GM12878 (cell line): ENCODE measurements at places on chromosomes 6 and 20. TPM values are rescaled to one million over a fixed set of nuclear protein-coding genes. Genes with fewer than 3 reads are reported as not detected.

GRCh38 chr6:110116258-110116657, 63.2 kb downstream of the WASF1 start:
- H3K36me3 ChIP-seq, result no peaks in the 10 kb centered on the region
- no peak overlapping the region for H3K27ac ChIP-seq
- H3K27me3 ChIP-seq, result no peaks in the 10 kb centered on the region
- H3K4me3 ChIP-seq, result no peak overlapping the region
- no peaks in the 10 kb centered on the region for H3K4me1 ChIP-seq

DNA sequence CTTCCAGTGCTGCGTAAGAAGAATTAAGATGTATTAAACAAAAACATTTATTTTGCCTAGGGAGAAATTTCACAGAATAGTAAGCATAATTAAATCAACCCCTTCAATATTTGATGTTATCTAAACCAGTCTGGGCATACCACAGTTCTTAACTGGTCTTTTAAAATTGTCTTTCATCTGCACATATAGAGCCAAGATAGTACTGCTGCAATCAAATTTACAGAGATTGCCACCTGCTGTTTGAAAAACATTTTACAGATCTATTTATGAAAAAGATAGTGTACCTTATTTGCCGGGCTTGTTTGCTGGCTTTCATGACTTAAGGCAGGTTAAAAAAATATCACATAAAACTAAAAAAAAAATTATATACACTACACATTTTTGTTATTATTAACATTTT, 323.2 kb downstream of the ADGRB3 start:
- no peaks in the 10 kb centered on the region for H3K27me3 ChIP-seq
- H3K27ac ChIP-seq, result no peak overlapping the region
- DNase-seq, result no peak
- H3K4me3 ChIP-seq, result no peak overlapping the region
- H3K4me1 ChIP-seq, result no peaks in the 10 kb centered on the region
- no peaks in the 10 kb centered on the region for H3K36me3 ChIP-seq

HCRTR2 gene
- not detected in 2 replicates for polyA plus RNA-seq

RIPOR3 gene
- 0.17 and 0.18 TPM in 2 replicates for polyA plus RNA-seq

GRCh38 chr6:105330364-105330763, 72.5 kb downstream of the PREP start:
- no peak overlapping the region for H3K4me3 ChIP-seq
- DNase-seq, result no peak

KHDC1 gene
- 6.6 and 6.8 TPM in 2 replicates for polyA plus RNA-seq

DNA sequence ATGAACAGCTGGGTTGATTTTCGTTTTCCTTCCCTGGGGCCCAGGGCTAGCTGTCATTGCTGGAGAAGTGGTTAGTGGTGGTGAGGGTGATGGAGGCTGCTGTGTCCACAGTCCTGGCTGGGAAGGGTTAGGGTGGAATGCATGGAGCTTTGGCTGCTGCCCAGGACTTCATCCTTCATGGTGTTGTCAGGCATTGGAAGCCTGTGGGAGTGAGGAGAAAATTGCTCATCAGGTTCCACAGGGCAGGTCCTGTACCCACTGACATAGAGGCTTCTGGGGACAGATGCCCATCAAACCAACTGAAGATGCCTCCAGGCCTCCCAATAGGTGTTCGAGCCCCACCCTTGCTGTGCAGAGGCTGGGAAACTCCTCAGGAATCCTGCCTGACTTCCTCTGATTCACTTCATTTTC, 262.4 kb upstream of the SUPT3H start:
- no peaks in the 10 kb centered on the region for H3K4me1 ChIP-seq
- no peaks in the 10 kb centered on the region for H3K27me3 ChIP-seq
- no peak for DNase-seq
- no peaks in the 10 kb centered on the region for H3K36me3 ChIP-seq
- no peak overlapping the region for H3K4me3 ChIP-seq

DNA sequence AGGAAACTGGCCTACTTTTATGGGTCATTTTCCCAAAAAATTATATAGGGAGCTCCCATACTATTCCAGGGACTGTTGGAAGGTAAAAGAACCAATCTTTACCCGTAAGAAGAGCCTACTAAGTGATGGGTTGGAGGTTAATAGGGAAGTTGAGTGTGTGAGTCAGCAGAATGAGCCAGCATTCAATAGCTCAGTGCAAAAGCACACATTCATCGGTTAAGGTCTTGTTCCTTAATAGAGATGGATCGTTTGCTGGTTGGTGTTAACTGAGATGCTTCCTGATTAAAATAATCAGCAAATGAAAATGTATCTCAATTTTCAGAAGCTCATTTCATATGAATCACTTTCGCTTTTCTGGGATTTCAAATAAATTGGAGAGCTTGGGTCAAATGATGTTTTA, 115.3 kb upstream of the MRPS10 start:
- no peaks in the 10 kb centered on the region for H3K27me3 ChIP-seq
- no peak overlapping the region for H3K4me3 ChIP-seq
- H3K4me1 ChIP-seq, result no peaks in the 10 kb centered on the region
- H3K36me3 ChIP-seq, result no peaks in the 10 kb centered on the region; the same call in 1 of the 2 replicates

DNA sequence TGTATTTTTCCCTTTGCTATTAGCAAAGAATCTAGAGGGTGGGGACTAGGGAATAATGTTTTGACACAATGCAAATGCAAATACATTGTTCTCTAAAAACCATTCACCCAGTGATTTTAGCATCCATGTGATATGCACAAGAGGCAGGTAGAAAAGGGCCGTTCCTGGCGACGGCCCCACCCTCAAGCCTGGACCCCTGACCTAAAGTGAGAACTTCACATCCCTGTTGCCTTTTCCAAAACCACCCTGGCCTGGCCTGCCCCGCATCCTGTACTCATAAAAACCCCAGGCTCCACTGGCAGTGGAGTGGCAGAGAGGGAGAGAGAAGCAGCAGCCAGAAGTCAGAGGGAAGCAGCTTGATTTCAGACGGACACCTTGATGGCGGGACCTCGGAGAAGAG, 48.5 kb downstream of the MAP1LC3A start:
- H3K27ac ChIP-seq, result no peak overlapping the region
- no peaks in the 10 kb centered on the region for H3K27me3 ChIP-seq
- no peaks in the 10 kb centered on the region; the same call in 1 of the 2 replicates for H3K4me1 ChIP-seq
- no peak for DNase-seq
- no peaks in the 10 kb centered on the region for H3K36me3 ChIP-seq
